CD4-positive, alpha-beta T cell treated with Interferon gamma for 1 hour (primary cell): ENCODE measurements at places on chromosomes 4 and X.

DNA sequence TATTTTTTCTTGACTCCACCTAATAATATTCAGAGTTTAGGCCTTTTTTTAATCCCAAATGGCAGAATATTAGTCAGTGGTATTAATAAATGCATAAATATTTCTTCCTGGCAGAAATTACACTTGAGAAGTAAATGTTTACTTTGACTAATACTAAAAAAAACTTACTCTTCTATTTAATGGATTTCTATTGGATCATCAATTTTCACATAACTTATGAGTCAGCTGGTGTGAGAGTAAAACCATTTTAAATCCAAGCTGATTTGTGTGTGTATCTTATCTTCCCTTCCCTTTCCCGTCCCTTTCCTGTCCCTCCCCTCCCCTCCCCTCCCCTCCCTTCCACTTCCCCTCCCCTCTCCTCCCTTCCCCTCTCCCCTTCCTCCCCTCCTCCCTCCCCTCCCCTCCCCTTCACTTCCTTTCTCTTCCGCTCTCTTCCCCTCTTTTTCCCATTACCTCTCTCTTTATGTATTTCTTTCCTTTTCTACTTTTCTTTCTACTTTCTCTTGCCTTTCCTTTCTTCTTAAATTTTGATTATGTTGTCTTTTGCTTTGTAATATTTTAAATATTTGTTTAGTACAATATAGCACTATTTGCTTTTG lies 630.1 kb upstream of the EPHA5 start:
- DNase-seq = no peak

- no peak for DNase-seq
Measured at GRCh38 chr4:90816754-90817153, 689.6 kb downstream of the CCSER1 start.

GRCh38 chrX:42567268-42567667 lies 210.7 kb downstream of the PPP1R2C start:
- DNase-seq = no peak

GRCh38 chr4:147409350-147409749 lies 71.5 kb upstream of the EDNRA start:
- no peak for DNase-seq

- DNase-seq = no peak
Measured at GRCh38 chrX:95995583-95995982, 689.1 kb upstream of the DIAPH2 start.

- DNase-seq = no peak
Measured at GRCh38 chr4:99028187-99028586, 32.7 kb downstream of the METAP1 start.

DNA sequence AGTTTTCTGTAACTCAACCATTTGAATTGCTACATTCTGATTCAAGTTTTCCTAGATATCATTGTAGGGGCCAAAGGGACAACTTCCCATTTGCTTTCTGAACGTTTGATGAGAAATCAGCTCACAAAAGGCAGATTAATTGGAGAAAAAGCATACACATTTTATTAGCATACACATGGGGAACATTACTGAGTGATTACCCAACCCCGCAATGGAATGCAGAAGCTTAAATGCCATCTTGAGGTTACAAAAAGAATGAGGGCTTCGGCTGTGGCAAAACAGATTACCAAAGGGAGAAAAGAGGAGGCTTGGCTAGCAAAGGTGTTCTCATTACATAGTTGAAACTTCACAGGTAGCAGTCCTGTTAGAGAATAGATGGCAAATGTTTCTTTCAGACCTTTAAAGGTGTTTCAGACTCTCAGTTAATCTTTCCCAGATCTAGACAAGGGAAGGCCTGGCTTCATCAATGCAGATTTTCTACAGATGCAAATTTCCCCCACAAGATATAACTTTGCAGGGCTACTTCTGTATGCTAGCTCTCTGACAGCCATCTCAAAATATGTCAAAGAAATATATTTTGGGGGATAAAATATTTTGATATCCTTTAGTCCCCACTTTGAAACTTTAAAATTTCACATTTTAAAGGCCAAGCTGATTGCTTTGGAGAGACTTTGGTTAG lies 26.5 kb upstream of the HERC6 start:
- DNase-seq = no peak

- DNase-seq = peak; percentile 44
Measured at GRCh38 chrX:40468033-40468846, 112.5 kb upstream of the ATP6AP2 start.

- no peak for DNase-seq
Measured at GRCh38 chrX:153926552-153926857, 441 bp upstream of the ARHGAP4 start.

- no peak for DNase-seq
Measured at GRCh38 chr4:39855909-39856512, 121.7 kb downstream of the PDS5A start.

GRCh38 chrX:82912382-82912781 lies 595.7 kb upstream of the POU3F4 start:
- no peak for DNase-seq

DNA sequence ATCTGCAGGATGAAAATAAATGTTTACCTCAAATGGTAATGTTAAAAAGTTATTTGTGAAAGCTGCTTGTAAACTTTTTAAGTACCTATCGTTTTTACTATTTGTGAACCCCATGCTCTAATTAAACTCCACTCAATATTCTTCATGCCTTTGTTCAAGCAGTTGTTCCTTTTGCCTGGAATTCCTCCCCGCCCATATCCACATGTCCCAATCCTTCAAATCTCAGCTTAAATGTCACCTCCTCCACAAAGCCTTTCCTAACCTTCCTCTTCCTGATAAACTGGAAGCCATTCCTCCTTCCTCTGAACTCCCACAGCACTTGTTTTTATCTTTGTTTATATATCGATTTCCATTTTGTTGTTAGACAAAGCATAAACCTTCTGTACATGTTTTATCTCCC lies 2.4 kb downstream of the MORC4 start:
- DNase-seq = no peak
